Right ventricle myocardium inferior (tissue), 1 donor: ENCODE measurements at places on chromosomes 11 and 22. TPM values are rescaled to one million over a fixed set of nuclear protein-coding genes. Genes with fewer than 3 reads are reported as not detected.
A peak's percentile ranks its signal among the peaks of the same experiment; 100 is the strongest.

UPB1 gene
- total RNA-seq = 1.3 TPM

LINC01488 gene
- 0.08 TPM for total RNA-seq

PATE4 gene
- total RNA-seq = not detected

- DNase-seq = no peak
Measured at GRCh38 chr11:43575913-43576310, 104.6 kb upstream of the HSD17B12 start.

DNA sequence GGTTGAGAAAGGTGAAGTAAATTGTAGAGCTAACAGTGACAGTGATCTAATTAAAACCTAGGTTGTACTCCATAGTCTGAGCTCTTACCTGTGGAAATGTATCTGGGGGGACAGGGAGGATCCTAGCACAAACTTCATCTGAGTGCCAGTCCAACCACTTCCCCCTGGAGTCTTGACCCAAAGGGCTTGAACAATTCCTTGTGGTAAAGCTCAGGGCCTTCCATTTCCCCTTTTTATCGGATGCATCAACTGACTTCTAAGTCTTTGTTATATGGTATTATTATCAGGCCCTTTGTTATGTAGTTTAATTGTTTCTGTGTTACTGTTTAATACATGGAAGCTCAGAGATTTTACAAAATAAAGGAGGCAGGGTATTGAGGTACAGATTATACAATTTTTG, 140.2 kb upstream of the SESN3 start:
- DNase-seq = no peak

DNA sequence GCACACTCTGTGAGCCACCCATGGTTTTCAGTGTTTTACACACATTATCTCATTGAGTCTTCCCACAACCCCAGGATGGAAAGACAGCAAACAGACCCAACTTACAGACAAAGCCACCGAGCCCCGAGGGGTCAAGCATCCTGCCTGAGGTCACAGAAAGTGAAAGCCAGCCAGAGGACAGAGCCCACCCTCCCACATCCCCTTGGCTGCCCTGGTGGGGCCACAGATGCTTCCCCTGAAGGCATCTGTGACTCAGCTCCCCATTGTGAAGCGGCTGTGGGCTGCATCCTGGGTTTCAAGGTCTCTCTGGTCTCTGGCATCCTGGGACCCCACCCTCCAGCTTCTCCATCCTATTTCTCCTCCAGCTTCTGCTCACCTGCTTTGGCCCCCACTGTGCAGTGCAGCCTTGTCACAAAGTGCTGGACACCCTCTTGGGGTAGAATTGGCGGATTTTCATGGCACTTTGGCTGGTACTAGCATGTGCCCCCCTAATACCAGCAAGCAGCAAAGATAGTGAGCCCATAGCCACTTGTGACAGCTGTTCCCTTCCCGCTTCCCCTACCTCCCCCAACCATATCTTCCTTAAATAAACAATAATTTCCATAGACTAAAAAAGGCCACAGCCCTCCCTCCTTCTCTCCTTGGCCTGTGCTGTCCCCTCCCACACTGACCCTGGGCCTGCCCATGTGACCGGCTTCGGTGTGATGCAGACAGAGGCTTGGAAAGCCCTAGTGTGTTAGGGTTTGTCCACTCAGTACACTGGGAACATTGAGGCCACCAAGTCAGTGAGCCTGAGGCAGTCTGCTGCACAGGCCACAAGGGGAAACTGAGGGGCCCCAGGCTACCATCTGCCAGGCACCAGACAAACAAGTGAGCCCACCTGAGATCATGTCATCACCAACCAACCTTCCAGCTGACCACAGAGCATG, 53.9 kb upstream of the SHISAL1 start:
- peak; percentile 49 for DNase-seq

- no peak for DNase-seq
Measured at GRCh38 chr11:106177311-106177710, 99.8 kb downstream of the AASDHPPT start.

DNA sequence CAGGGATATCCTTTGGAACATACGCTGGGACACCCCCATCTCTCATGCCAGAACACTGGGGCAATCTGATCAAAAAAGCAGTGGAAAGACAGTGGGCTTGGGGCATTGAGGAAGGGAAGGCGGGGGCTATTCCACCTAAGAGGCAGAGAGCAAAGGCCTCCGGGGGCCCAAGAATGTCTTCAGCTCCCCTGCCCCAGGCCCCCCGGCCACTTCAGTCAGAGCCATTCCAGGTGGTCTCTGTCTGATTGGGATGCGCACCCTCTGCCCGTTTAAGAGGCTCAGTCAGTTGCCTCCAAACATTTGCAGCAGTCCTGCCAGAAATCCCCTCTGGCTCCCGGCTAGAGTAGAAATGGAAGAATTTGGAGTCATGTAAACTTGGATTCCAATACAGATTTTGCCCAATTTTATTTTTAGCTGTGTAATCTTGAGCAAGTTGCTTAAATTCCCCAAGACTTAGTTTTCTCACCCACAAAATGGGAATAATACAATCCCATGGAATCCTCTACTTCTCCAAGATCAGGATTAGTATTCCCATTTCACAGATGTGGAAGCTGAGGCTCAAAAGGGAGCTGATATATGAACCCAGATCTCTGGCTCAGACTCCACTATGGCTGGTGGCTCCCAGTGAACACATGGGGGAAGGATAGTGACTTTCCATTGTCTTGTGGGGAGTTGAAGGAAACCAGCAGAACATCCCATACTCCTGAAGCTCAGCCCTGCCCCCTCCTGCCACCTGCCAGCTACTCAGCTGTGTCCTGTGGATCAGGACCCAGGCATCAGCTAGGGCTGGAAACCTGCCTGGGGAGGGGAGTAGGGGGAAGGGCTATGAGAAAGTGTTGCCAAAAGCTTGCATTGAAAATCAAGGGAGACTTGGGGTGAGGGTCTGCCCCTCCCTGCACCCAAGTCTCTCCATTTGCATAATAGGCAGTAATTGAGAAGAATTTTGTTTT, 6.1 kb upstream of the WNT11 start:
- DNase-seq = peak; percentile 30

- no peak for DNase-seq
Measured at GRCh38 chr11:133516845-133517244, 15.5 kb downstream of the OPCML start.
